ENCODE measurements at places on chromosomes 5 and 9.

- no peak for DNase-seq
Observed at GRCh38 chr9:136952321-136952850, 313 bp downstream of the LCN12 start.

DNA sequence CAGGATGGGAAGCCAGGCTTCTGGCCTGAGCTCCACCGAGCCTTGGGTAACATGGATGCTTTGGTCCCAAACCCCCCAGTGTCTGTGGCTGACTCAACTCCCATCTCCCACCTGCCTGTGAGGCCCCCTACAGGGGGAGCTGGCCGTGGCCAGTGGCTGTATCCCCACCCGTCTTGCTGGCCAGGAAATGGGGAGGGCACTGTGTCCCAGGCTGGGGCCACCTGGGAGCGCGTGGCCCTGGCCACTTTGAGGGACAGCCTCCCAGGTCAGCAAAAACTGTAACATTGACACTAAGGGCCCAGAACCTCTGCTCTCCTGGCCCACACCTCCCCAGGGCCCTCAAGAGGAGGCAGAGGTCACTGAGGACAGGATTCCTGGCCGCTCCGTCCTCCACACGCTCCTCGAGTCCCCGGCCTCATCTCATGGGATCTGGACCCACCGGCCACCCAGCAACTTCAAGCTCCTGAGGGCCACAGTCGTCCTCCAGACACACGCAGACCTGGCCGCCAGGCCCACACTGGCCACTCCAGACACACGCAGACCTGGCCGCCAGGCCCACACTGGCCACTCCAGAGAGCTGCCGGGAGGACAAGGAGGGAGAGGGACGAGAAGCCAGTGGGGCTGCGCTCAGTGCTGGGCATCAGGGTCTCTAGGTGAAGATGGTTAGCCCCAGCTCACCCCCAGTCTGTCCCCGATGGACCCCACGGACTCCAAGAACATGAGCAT lies 44.2 kb downstream of the DBH start:
- DNase-seq = no peak

- no peak for DNase-seq
Observed at GRCh38 chr9:121750715-121751623, 99.5 kb downstream of the DAB2IP start.

GRCh38 chr9:107992271-107992670 lies 502.7 kb upstream of the KLF4 start:
- no peak for DNase-seq

GRCh38 chr9:120388003-120388855 lies 191.7 kb downstream of the CDK5RAP2 start:
- DNase-seq = no peak

- no peak for DNase-seq
Observed at GRCh38 chr5:41109186-41109585, 38.0 kb upstream of the MROH2B start.

DNA sequence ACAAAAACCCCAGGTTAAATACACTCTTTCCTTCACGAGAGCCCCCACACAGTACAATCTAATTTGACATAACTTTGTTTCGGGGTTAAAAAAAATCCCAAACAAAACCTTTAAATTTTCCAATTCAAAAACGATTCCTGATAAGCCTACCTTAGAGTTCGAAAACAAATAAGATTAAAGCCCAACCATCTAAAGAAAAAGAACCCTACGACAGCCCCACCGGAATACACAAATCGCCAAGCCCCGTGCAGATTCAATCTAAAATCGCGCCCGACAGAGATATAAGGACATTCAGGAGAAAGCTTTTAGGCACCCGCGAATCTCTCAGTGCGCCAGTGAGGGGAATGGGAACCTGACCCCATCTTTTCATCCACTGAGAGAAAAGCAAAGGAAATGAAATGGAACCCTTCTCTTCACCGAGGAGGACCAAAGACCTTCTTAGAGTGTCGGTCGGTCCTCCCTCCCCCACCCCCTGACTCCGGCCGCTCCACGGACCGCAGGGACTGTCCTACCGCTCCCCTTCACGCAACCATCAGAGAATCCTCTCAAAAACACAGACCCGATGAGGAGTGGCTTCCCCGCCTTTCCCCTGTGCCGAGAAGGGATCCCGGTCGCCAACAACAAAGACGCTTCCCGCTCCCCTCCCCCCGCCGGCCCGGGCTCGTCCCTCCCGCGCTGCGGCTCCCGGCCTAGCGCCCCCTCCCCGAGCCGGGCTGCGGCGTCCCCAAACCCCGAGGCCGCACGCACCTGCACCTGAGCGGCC lies 925 bp downstream of the ABHD17B start:
- DNase-seq = peak; percentile 62

GRCh38 chr5:67015541-67016191 lies 180.9 kb downstream of the CD180 start:
- no peak for DNase-seq

DNA sequence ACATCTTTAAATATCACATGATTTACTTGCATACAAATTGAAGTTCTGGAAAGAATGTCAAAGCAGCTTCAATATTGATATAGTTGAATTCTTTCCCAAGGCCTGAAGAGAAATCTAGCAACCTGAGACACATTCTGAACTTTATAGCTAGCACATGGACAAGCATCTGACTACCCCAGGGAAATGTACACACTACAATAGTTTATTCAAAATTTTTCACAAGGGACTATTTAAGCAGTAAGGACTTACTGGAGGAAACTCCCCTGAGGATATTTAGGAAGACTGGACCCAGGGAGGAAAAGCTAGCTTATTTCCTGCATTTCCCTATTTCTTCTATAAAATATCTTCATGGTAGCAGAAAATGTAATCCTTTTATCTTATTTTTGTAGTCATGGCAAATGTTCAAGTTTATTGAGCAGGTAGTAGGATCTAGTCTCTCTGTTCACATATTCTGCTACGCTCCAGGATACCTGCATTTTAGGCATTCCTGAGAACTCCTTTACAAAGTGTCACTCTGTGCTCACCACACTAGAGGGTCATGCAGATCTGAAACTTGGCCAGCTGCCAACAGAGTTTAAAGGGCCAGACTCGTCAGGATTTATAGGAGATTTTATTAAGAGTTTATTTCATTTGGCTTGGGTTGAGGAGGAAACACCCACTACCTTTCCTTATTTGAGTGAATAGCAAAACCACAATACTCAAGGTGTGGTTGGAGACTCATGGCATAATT lies 348.4 kb upstream of the FTMT start:
- DNase-seq = peak; percentile 54

GRCh38 chr5:135013445-135013844 lies 20.6 kb downstream of the PITX1 start:
- no peak for DNase-seq

GRCh38 chr9:97735070-97735600 lies 38.0 kb upstream of the XPA start:
- no peak for DNase-seq

GRCh38 chr9:92439921-92440750 lies 15.9 kb upstream of the OMD start:
- no peak for DNase-seq

- peak; percentile 10 for DNase-seq
Observed at GRCh38 chr5:38765399-38765861, 80.4 kb upstream of the OSMR start.

- DNase-seq = no peak
Observed at GRCh38 chr5:1538741-1539392, 15.1 kb upstream of the LPCAT1 start.

- no peak for DNase-seq
Observed at GRCh38 chr5:52754051-52754450, 33.7 kb upstream of the ITGA1 start.

DNA sequence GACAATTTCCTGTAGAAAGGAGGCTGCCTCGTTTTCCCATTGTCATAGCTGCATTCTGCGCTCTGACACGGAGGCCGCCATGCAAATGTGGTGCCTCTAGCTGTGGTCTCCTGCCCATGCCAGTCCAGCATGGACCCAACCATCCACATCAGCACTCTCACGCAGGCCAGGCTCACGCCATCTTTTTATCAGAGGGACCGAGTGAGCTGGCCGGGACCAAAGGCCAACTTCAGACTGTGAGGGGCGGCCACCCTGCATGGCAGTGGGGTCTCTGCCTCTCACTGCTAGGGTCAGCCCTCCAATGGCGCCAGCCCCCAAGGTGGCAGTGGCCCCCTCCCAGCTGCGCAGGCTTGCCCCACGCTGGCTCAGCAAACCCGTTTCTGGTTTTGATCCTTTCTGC lies 131.9 kb upstream of the LMX1B start:
- DNase-seq = no peak

DNA sequence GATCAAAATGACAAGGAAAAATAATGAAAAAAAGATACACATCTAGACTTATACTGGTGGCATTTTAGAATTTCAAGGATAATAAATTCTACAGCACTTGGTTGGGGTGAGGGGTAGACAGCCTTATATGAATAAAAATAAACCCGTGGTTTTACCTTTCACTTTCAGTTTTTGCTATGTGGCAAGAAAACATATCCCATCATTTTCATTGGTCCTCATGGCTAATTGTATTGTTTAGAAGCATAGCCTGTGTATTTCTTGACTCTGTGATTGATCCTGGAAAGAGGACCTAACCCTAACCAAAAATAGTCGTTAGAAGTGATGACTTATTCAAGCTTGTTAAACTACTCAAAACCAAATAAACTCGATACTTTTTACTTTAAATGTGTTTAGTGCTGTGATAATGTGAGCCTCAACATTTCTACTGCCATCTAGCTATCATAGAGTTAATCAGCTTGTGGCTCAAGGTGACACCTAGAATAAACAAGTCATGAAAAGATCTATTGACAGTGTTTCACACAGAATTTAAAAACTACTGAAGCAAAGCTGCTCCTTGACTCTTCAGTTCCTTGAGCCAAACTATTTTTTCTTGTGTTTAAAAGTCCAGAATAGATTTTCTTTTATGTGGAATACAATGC lies 153.3 kb upstream of the IZUMO3 start:
- DNase-seq = no peak

GRCh38 chr9:71854811-71855210 lies 56.2 kb downstream of the ABHD17B start:
- peak; percentile 41 for DNase-seq

GRCh38 chr5:18970000-18970399 lies 1018.0 kb downstream of the CDH18 start:
- no peak for DNase-seq

GRCh38 chr9:93450945-93451815 lies at the start of gene FAM120A:
FAM120A (plus strand) TSS chr9:93451685; CDS start chr9:93451916, 231 bp downstream.
- DNase-seq = peak; percentile 78

- DNase-seq = no peak
Observed at GRCh38 chr9:36177571-36177970, 8.4 kb downstream of the CCIN start.

DNA sequence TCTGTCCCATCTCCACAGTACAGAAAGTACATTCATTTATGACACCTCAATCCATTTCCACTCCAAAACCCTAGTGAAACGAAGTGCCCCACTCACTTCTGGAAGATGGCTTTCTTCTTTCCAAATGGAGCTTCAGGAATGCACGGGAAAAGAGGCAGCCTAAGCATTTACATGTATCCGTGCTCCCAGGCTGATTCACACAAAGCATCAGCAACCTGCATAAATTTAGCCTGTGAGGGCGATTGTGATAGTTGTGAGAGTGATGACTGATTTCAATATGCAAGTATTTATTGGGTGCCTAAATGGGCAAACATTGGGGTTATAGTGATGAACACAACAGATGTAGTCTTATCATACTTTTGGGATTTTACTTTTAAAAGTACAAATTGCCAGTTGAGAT lies 86.6 kb downstream of the PLPPR1 start:
- no peak for DNase-seq

DNA sequence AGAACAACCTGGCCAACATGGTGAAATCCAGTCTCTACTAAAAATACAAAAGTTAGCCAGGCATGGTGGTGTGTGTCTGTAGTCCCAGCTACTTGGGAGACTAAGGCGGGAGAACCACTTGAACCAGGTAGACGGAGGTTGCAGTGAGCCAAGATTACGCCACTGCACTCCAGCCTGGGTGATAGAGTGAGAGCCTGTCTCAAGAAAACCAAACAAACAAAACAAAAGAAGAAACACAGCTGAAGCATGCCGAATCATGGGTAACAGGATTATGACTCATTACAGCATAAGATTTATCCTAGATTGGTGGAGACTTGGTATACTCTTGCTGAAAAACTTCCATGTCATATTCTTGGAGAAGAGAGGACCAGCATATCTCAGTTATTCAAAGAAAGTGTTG lies 236.7 kb upstream of the CCNH start:
- DNase-seq = no peak

DNA sequence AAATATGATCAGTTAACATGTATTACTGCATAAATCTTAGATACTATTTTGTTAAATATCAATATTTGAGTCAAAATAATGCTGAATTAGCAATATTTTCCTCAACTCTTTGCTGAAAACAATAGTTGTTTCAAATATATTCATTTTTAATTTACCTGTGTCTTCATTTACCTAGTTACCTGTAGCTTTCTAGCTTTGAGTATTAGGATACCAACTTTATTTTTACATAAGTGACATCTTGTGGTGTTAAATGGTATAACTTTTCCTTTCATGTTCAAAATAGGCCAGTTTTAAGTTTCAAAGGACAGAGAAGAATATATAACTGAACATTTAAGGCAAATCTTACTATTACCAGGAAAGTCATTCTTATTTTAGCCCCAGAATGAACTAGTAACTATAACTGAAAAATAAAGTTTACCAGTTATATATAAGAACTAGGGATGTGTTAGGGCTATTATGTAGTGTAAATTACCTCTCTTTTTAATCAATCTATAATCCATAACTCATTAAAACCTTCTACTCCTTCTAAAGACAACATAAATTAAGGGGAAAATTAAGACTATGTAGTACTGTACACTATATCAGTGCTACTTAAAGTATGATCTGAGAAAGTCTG lies 25.3 kb downstream of the AP3B1 start:
- no peak for DNase-seq

GRCh38 chr5:40669606-40670390 lies 9.9 kb upstream of the PTGER4 start:
- DNase-seq = no peak

- no peak for DNase-seq
Observed at GRCh38 chr9:77981907-77982306, 49.7 kb downstream of the GNAQ start.

GRCh38 chr5:139457653-139458306 lies 4.8 kb downstream of the ECSCR start:
- DNase-seq = no peak

DNA sequence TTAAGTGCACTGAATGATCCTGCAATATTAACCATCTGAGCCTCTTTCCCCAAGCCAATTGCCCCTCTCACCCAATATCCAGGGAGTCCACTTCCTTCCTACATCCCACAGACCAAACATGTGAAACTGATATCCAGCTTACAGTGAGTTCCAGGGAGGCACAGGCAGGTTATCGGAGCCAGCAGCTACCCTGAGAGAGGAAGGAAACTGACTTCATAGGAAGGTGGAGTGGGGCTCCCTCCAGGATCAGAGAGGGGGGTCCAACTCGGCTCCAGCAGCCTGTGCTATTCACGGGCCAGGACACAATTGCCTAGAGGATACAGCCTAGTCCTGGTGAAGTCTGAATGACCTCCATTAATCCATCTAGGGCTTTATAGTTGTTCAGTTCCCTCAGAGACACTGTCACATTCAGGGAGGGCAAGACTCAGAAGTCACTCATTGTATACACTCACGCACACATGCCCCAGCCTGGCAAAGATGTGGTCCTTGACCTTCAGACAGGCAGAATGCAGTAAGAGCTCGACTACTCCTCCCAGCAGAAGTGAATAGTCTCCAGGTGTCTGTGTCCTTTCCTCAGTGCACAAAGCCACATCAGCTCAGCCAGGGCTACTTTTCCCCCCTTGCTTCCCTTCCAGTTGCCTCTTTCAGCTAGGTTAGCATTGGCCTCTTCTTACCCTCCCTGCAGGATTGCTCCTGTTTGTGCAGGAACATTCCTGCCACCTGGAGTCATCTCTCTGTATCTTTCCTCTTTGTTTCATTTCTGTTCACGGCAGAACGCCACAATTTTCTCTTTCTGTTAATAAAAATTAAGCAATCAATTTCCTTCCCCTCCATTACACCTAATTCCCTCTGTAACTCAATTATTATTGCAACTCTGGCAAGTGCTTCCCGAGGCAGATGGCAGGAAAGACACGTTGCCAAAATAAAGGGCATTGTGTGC lies 501.7 kb downstream of the ARHGEF28 start:
- DNase-seq = peak; percentile 20
